Type B pancreatic cell (in vitro differentiated cells): ENCODE measurements at places on chromosomes 12 and 14. TPM values are rescaled to one million over a fixed set of nuclear protein-coding genes. Genes with fewer than 3 reads are reported as not detected.

GRCh38 chr12:14554281-14555007, 13.2 kb downstream of the PLBD1 start:
- no peaks in the 10 kb centered on the region for H3K36me3 ChIP-seq
- no peaks in the 10 kb centered on the region for H3K27me3 ChIP-seq
- H3K27ac ChIP-seq, result no peak overlapping the region
- no peak overlapping the region for H3K4me3 ChIP-seq

DNA sequence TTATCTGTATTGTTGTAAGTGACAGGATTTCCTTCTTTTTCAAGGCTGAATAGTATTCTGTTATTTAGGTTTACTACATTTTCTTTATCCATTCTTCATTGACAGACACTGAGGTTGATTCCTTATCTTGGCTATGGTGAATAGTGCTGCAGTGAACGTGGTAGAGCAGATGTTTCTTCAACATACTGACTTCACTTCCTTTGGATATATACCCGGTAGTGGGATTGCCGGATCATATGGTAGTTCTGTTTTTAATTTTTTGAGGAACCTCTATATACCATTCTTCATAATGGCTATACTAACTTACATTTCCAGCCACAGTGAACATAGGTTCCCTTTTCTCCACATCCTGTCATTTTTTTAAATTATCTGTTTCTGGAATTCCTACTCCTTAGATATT, 21.8 kb downstream of the DERA start:
- DNase-seq, result no peak
- no peak overlapping the region for H3K27ac ChIP-seq
- no peaks in the 10 kb centered on the region for H3K27me3 ChIP-seq
- H3K4me3 ChIP-seq, result no peak overlapping the region
- H3K4me1 ChIP-seq, result peaks cover 18% of the 10 kb centered on the region
- H3K36me3 ChIP-seq, result peaks cover 27% of the 10 kb centered on the region

- no peak for DNase-seq
- peaks cover 4% of the 10 kb centered on the region for H3K4me1 ChIP-seq
- H3K36me3 ChIP-seq, result no peaks in the 10 kb centered on the region
- H3K4me3 ChIP-seq, result no peak overlapping the region
- no peaks in the 10 kb centered on the region for H3K27me3 ChIP-seq
These were observed 9.4 kb upstream of the OSBPL8 start for GRCh38 chr12:76568888-76569551.

FLVCR2 gene
- total RNA-seq, result 5.6 and 11.8 TPM in 2 replicates

MIP gene
- not detected in 2 replicates for total RNA-seq

VRTN gene
- total RNA-seq, result not detected in 2 replicates
